Subcutaneous adipose tissue (tissue), 4 donors: ENCODE measurements at places on chromosomes 16 and 17. TPM values are rescaled to one million over a fixed set of nuclear protein-coding genes. Genes with fewer than 3 reads are reported as not detected.

The AOC3 gene
- total RNA-seq: 189 TPM

The CRYM gene
- not detected for total RNA-seq

The RANBP10 gene
- total RNA-seq: 11.7 TPM

The FOXF1 gene
- total RNA-seq: 0.44 TPM

The ANKRD40CL gene
- not detected for total RNA-seq

The PPP1R27 gene
- not detected for total RNA-seq

The CD300E gene
- total RNA-seq: 1.1 TPM

The OTOP2 gene
- total RNA-seq: 0.44 TPM

The KRT20 gene
- total RNA-seq: not detected

The TBC1D28 gene
- not detected for total RNA-seq
